ENCODE measurements at places on chromosomes 4 and X.

- DNase-seq, result peak; percentile 88
Observed at GRCh38 chr4:86891762-86892635, at the start of gene C4orf36. TSS of gene C4orf36 (minus strand) at chr4:86892422. CDS start at chr4:86891520, 902 bp downstream.

GRCh38 chr4:185997296-185997695 is 71.7 kb upstream of the TLR3 start:
- DNase-seq, result no peak

DNA sequence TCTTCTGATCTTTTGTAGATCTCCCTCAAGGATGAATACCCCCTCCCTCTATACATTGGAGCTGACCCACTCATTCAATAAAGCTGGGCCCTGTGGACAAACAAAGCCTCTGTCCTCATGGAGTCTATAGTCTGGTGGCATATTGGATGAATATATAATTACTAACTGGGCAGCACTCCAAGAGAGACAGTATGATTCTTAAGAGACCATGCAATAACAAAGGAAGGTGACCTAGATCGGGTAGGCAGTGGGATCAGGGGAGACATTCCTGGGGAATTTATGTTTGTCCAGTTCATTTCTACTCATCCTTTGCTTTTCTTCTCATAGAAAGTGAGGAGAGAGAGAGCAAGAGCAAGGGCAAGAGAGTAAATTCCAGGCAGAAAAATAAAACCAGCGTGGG is 23.5 kb upstream of the CXCL13 start:
- no peak for DNase-seq

DNA sequence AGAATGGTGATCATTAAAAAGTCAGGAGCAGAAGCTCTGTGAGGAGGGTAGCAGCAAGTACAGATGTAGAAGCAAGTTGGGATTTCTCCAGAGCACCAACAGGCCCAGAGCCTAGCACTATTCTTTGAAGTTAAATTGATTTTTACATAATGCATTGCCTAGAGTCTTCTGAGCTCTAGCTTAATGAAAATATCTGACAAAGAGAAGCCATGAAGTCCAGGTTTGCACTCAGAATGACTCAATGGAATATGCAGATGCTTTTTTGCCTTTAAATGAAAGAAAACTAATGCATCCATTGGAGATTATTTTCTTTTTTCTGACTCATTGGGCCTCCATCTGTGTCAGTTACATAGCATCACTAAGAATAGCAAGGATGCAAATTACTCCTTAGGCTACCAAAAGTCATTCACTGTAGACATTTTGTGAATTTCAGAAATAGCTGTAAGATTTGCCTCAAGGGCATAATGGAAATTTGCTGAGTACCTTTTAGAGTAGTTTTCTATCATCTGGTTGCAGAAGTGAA is 91.0 kb downstream of the EDA2R start:
- DNase-seq, result no peak

GRCh38 chr4:1011022-1011665 is at the start of gene FGFRL1:
TSS of gene FGFRL1 (plus strand) at chr4:1011626. CDS start at chr4:1012486, 860 bp downstream.
- DNase-seq, result peak; percentile 65

DNA sequence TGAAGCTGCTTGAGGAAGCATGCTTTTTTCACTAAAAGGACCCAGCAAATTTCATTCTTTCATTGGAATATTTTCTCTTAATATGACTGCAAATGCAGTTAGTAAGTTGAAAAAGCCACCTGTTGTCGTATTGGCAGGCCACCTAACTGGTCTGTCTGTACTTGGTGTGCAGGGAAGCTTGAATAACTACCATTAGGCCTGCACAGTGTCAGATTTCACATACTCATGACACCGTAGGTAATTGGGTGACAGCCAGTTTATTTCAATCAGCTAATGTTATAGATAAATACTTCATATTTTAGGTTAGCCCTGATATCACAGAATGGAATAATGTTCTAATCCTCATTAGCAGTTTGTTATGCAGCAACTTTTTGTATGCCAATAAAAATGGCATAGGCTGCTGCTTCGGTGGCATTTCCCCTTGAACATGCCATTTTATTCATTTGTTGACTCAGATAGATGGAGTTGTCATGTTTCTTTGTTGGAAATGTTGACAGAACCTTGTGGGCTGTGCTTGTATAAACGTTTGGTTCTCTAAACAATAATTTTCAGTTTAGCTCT is 173.7 kb downstream of the RPA4 start:
- no peak for DNase-seq

GRCh38 chrX:57607295-57608187 is 15.7 kb downstream of the ZXDB start:
- peak; percentile 63 for DNase-seq

- DNase-seq, result no peak
Observed at GRCh38 chr4:108382751-108383150, 214.0 kb upstream of the LEF1 start.

DNA sequence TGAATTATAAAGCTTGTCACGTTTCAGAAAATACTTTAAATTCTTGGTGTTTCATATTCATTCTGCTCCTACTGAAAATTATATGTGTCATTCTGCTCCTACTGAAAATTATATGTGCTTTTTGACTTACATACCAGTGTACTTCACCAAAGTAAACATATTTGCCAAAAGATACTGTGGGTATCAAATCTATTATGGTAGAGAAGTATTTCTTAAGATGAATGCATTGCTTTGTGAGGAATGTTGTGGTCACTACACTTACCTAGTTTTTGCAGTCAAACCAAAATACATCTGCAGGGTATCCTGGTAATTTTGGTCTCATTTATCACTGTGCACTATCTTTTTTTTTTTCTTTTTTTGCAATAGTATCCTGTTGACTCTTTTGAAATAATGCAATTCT is 287.7 kb upstream of the MAD2L1 start:
- no peak for DNase-seq
